ENCODE measurements at places on chromosomes 13 and 19.

- no peak for DNase-seq
These were observed 1.1 kb upstream of the FARP1 start for GRCh38 chr13:98141509-98142379.

GRCh38 chr13:65656740-65657329, 1573.3 kb downstream of the PCDH9 start:
- no peak for DNase-seq

- no peak for DNase-seq
These were observed 202.5 kb downstream of the NUFIP1 start for GRCh38 chr13:44786756-44787155.

DNA sequence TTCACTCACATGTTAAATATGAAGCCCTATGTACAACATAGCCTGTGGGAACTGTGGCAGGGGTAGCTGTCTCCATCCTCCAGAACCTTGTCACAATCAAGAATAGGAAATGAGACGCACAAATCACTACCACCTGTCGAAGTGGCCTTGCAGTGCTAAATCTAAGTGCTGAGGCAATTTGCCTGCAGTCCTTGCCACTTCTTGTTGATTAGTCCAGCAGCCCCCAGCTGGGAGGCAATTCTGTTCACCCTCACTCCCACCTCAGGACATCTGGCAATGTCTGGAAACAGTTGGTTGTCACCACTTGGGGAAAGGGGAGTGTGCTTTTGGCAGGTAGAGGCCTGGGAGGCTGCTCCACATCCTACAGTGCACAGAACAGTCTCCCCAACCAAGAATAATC, 10.7 kb downstream of the RFX2 start:
- DNase-seq = no peak

GRCh38 chr19:42576241-42576640, 18.5 kb downstream of the CEACAM8 start:
- DNase-seq = no peak

- peak; percentile 4 for DNase-seq
These were observed 61.0 kb upstream of the SHISA2 start for GRCh38 chr13:26112843-26113242.

GRCh38 chr19:49951806-49952478, 9.0 kb downstream of the SIGLEC11 start:
- no peak for DNase-seq

GRCh38 chr13:40060296-40061007, 405.0 kb downstream of the COG6 start:
- DNase-seq = no peak

- DNase-seq = no peak
These were observed 24.5 kb downstream of the EFNA2 start for GRCh38 chr19:1309977-1310852.

- no peak for DNase-seq
These were observed 111.6 kb downstream of the RGCC start for GRCh38 chr13:41568972-41569351.

Data from SW 1271 (cell line).